T-helper 9 cell (primary cell): ENCODE measurements at places on chromosomes 1 and 21.

- DNase-seq = no peak
Observed at GRCh38 chr1:48820491-48820890, 43.8 kb upstream of the BEND5 start.

DNA sequence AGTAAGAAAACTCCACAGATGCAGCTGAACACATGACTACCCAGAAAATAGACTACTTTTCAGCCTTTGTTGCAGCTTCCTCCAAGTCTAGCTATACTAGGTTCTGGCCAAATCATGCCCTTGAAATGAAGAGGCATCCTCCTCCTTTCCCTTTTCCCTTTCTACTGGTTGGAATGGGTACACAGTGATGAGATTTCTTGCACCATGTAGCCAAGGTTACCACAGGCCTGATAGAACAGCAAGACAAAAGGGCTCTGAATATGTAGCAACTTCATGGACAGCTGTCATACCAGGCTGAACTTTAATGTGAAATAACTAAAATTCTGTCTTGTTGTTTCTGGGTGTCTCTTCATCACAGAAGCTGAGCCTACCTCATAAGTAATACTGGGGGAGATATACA lies 146.5 kb downstream of the PDE4B start:
- no peak for DNase-seq

GRCh38 chr1:193104502-193104906 lies 710 bp downstream of the GLRX2 start:
- no peak for DNase-seq

DNA sequence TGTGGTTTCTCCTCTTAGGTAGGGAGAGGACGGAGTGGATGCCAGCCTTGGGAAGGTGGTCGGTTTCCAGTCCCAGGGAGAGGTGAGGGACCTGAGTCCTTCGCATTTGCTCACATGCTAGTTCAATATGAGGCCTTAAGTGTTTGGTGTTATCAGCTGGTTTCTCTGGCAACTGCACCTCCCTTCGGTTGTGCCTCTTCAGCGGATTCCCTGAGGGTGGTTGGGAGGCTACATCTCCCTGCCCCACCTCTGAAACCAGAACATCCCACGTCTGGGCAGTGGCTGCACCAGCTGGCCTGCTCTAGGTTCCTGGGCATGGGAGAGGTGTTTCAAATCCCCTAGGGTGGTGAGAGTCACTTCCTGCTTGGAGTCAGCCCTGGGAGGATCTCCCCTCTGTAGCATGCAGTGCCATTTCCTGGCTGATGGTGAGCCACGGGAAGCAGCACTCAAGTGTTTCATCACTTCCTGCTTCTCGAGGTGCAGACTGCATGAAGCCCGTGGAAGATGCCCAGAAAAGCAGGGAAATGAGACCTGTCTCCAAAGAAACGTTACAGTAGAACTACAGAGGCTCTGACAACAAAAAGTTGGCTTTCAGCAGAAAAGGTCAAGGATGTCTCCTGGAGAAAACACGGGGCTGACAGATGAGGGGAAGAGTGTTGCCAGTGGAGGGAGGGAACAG lies 4.5 kb downstream of the TMEM125 start:
- DNase-seq = no peak

- no peak for DNase-seq
Observed at GRCh38 chr1:101017448-101017847, 8.1 kb downstream of the DPH5 start.

DNA sequence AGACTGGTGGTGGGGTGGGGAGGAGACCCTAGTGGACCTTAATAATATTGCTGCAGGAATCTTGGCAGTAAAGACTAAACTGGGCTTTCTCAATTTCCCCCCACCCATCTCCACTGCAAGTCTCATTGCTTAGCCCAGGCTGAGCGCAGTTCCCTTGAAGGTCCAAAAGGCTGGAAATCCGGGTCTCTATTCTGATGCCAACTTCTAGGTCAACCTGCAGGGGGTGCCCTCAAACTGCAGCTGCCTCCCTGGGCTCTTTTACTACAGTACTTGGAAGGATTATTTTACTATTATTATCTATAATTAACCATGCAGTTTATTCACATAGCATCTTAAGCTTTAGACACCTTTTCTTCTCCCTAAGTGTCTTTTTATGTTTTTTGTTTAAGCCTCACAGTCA lies 85.4 kb upstream of the WARS2 start:
- no peak for DNase-seq

DNA sequence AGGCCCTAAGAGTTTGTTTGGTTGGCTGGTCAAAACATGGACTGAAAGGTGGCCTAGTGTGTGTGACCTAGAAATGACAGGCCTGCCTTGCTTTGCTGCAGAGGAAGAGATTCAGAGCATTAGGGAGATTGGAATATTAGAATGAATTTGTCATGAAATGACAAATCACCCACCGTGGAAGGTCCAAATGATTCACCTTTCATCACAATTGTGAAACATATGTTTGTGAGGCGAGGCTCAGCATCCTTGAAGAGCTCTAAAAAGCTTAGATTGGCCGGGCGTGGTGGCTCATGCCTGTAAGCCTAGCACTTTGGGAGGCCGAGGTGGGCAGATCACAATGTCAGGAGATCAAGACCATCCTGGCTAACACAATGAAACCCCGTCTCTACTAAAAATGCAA lies 5.5 kb downstream of the LCE1B start:
- DNase-seq = no peak

DNA sequence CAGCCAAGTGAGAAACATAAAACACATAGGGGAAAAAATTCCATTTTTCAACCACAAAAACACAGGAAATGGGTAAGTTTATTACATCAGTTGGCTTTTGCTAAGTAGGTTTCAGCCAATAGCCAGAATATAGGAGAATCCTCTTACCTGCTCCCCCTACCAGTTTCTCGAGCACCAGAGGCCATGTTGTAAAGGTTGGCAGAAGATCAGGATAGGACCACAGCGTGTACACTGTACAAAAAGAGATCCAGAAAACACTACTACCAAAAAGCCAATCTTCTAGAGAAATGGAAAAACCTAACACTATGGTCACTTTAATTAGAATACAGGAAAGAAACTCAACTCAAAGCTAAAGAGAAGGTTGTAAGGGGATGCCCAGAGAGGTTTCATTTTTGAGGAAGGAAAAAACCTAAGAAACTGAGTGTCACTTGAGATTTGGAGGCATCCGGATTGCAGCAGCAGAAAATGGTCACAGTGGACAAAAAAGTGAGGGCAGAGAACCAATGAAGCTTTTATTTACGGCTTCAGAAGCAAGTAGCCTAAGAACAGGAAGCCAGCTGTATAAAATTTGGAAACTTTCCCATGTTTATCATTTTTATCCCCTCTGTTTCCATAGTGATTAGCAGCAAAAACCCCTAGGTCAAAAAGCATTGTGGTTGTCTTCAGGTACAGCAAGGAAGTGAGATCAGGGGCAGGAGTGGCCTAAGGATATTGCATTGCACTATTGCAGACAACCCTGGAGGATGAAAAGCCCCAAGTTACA lies 2.9 kb downstream of the EIF2D start:
- DNase-seq = no peak

- peak; percentile 18 for DNase-seq
Observed at GRCh38 chr1:214332946-214333798, 52.2 kb downstream of the SMYD2 start.
